A549 treated with CpdA at 1 μM for 4 hours (cell line): ENCODE measurements at places on chromosomes 5 and 9. TPM values are rescaled to one million over a fixed set of nuclear protein-coding genes. Genes with fewer than 3 reads are reported as not detected.

Gene REEP2
- total RNA-seq, result 5.9 to 7.4 TPM (median 6.7 TPM) in 5 replicates

Gene PHF24
- 0.06 to 0.26 TPM (median 0.16 TPM) in 5 replicates for total RNA-seq

Gene FRMD3
- 1.5 to 2.7 TPM (median 1.9 TPM) in 5 replicates for total RNA-seq

Gene NKD2
- total RNA-seq, result 10.7 to 13.1 TPM (median 12.0 TPM) in 5 replicates

Gene SLC27A6
- 0.05 TPM in 1 of 5 replicates, not detected in the others for total RNA-seq

Gene RHOBTB3
- total RNA-seq, result 5.9 to 10.0 TPM (median 7.3 TPM) in 5 replicates

Gene CKMT2
- not detected in 5 replicates for total RNA-seq

Gene IL4
- not detected in 5 replicates for total RNA-seq

Gene SLCO4C1
- not detected in 5 replicates for total RNA-seq

Gene STPG3
- total RNA-seq, result not detected in 5 replicates

Gene PAPPA
- 24.3 to 40.7 TPM (median 34.1 TPM) in 5 replicates for total RNA-seq

Gene LCN1
- not detected in 5 replicates for total RNA-seq

Gene OR1Q1
- total RNA-seq, result 0.06 TPM in 1 of 5 replicates, not detected in the others

Gene SELENOP
- 0.17 to 0.57 TPM (median 0.41 TPM) in 4 of 5 replicates, not detected in the other for total RNA-seq

Gene PPIC
- total RNA-seq, result 16.2 to 18.8 TPM (median 16.6 TPM) in 5 replicates

Gene IL7R
- 0.24 to 0.79 TPM (median 0.45 TPM) in 5 replicates for total RNA-seq

Gene HRH2
- total RNA-seq, result 0.65 to 0.80 TPM (median 0.66 TPM) in 5 replicates

Gene IQGAP2
- 1.1 to 1.7 TPM (median 1.3 TPM) in 5 replicates for total RNA-seq

Gene SPIN1
- total RNA-seq, result 33.0 to 43.2 TPM (median 38.5 TPM) in 5 replicates

Gene IFNA2
- total RNA-seq, result not detected in 5 replicates

Gene TAF11L3
- total RNA-seq, result not detected in 5 replicates

Gene CARTPT
- not detected in 5 replicates for total RNA-seq

Gene CD14
- 3.6 to 5.6 TPM (median 4.4 TPM) in 5 replicates for total RNA-seq

Gene CER1
- total RNA-seq, result not detected in 5 replicates

Gene SLC6A18
- not detected in 5 replicates for total RNA-seq

Gene RAPGEF6
- 6.0 to 8.3 TPM (median 6.6 TPM) in 5 replicates for total RNA-seq

Gene SHISAL2B
- total RNA-seq, result not detected in 5 replicates

Gene SLC25A2
- not detected in 5 replicates for total RNA-seq

Gene ZNF483
- total RNA-seq, result 0.53 to 0.85 TPM (median 0.69 TPM) in 5 replicates

Gene CNTFR
- total RNA-seq, result 0.08 to 0.19 TPM (median 0.10 TPM) in 5 replicates
